ENCODE measurements at places on chromosomes 6 and 20. TPM values are rescaled to one million over a fixed set of nuclear protein-coding genes. Genes with fewer than 3 reads are reported as not detected.

GRCh38 chr6:156977527-156978291, 200.5 kb downstream of the ARID1B start:
- peak overlapping the region; percentile 13 for H3K27ac ChIP-seq
- H3K4me3 ChIP-seq: no peak overlapping the region

DNA sequence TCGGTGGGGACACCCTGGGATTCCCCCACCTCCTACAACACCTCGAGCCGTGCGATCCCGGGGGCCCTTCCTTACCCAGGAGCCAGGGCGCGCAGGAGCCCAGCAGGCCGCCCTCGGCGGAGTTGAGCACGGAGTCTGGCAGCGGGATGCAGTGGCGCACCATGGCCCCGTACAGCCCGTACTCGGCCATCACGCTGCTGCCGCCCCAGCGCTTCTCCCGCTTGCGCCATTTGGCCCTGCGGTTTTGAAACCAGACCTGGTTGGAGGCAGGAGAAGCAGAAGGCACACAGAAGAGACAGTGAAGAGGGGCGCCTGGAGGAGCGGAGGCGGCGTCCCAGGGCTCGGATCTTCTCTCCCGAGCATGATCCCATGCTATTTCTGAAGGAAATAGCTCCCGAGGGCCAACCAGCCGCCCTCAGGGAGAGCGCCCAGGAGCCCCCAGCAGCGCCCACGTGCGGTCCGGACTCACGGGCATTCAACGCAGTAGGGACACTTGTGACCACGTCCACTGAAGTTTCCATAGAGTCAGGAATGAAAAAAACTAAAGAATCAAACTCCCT, 4.3 kb downstream of the VSX1 start:
- no peak overlapping the region for H3K27ac ChIP-seq
- H3K4me1 ChIP-seq: no peaks in the 10 kb centered on the region
- peaks cover 92% of the 10 kb centered on the region for H3K27me3 ChIP-seq
- H3K4me3 ChIP-seq: no peak overlapping the region
- no peak for DNase-seq
- no peaks in the 10 kb centered on the region for H3K36me3 ChIP-seq

GRCh38 chr6:13375360-13375878, 47.1 kb upstream of the TBC1D7 start:
- H3K36me3 ChIP-seq: no peaks in the 10 kb centered on the region
- peaks cover 30% of the 10 kb centered on the region for H3K4me1 ChIP-seq
- DNase-seq: no peak
- H3K4me3 ChIP-seq: no peak overlapping the region
- no peak overlapping the region for H3K27ac ChIP-seq
- peaks cover 6% of the 10 kb centered on the region for H3K27me3 ChIP-seq

C20orf202 gene
- total RNA-seq: 0.27 TPM

- H3K4me3 ChIP-seq: no peak overlapping the region
- peak overlapping the region; percentile 90 for H3K27ac ChIP-seq
- H3K4me1 ChIP-seq: peaks cover 58% of the 10 kb centered on the region
Measured at GRCh38 chr6:37242429-37243052, 15.0 kb upstream of the TBC1D22B start.

GOPC gene
- 47.0 TPM for total RNA-seq

DNA sequence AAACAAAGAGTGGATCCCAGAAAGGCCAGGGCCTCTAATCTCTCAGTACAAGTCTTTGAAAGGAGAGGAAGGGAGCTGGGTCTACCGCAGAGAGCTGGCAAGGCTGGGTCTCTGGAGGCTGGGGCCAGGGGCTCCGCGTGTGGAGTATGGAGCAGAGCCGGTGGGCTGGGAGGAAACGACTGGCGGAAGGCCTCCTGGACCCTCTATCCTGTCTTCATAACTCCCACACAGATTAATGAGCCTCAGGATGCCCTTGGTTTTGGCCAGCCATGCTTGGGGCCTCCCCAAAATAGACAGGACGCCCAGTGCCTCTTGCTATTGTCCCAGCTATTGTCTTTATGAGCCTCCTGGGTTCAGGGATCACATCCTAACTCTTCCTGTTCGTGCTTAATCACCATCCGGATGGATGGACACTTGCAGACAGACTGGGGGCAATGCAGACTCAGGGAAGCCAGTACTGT, 306.4 kb downstream of the DHX35 start:
- no peaks in the 10 kb centered on the region for H3K36me3 ChIP-seq
- H3K27me3 ChIP-seq: peaks cover 15% of the 10 kb centered on the region
- DNase-seq: no peak
- H3K4me1 ChIP-seq: peaks cover 8% of the 10 kb centered on the region
- no peak overlapping the region for H3K4me3 ChIP-seq
- no peak overlapping the region for H3K27ac ChIP-seq

DNA sequence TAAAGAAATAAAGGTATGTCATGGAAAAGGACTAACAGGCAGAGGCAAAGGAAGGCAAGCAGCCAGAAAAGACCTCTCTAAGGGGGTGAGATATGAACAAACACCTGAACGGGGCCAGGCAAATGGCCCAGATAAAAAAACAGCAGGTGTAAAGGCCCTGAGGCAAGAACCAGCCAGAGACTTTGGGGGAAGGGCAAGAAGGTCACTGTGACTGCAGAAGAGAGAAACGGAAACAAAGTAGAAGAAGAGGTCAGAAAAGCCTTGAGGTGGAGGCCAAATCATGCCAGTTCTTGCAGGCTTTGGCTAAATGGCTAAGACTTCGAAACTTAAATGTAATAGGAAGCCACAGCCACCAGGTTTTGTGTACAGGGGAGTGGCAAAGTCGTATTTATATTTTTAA, 30.8 kb downstream of the KIF16B start:
- no peaks in the 10 kb centered on the region for H3K4me1 ChIP-seq
- no peak for DNase-seq

NHLRC1 gene
- 1.2 TPM for total RNA-seq

PRL gene
- 0.23 TPM for total RNA-seq

DNA sequence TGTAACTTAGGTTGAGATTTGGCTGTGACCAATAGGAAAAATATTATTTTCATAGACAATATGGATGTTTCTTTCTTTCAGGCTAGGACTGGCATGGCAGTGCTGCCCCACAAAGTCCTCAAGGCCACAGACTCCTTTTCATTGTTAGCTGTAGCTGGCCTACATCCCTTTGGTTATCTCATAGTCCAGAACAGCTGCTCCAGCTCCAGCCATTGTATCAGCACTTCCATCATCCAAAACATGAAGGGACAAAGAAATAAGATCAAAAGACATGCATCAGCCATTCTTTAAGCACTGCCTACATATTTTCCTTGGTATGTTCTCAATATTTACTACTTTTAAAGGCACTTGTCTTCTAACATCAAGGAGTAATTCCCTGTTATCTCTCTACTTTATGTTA, 73.0 kb downstream of the ZDHHC14 start:
- no peaks in the 10 kb centered on the region for H3K27me3 ChIP-seq
- H3K36me3 ChIP-seq: peaks cover 5% of the 10 kb centered on the region
- H3K27ac ChIP-seq: no peak overlapping the region
- H3K4me3 ChIP-seq: no peak overlapping the region

NUP43 gene
- total RNA-seq: 38.8 TPM

AKIRIN2 gene
- 84.1 TPM for total RNA-seq

TREM1 gene
- 0.34 TPM for total RNA-seq

GRCh38 chr6:158900663-158901312, 81.6 kb upstream of the EZR start:
- no peak overlapping the region for H3K4me3 ChIP-seq
- H3K4me1 ChIP-seq: peaks cover 23% of the 10 kb centered on the region
- DNase-seq: no peak

HSPA1L gene
- 1.7 TPM for total RNA-seq

DNA sequence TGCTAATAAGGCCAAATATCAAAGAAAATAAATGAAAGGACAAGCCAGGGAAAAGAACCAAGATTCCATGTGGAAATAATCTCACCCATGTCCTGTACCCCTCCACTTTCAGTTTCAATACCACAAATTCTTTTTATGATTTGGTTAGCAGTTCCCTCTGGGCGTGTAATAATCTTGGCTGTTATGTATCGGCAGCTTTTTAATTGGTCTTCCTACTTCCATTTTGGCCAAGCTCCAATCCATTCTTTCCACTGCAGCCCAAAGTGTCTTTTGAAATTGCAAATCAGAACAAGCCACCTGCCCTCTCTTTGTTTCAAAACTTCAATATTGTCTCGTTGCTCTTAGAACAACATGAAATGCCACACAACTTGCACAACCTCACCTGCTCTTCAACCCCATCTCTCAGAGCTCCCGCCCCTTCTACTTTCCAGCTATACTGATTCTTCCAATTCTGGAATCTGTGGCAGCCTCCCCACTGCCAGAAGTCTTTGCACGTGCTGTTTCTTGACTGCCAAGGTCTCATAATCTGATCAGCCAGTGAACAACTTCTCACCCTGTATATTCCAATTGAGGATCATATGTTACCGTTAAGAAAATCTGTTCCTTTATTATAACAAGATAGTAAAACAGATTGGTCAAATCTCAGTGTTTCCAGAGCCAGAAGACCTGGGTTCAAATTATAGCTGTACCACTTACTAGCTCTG, 354.5 kb downstream of the CBLN4 start:
- no peak for DNase-seq
- no peaks in the 10 kb centered on the region for H3K36me3 ChIP-seq
- H3K27me3 ChIP-seq: no peaks in the 10 kb centered on the region
- no peaks in the 10 kb centered on the region for H3K4me1 ChIP-seq

DNA sequence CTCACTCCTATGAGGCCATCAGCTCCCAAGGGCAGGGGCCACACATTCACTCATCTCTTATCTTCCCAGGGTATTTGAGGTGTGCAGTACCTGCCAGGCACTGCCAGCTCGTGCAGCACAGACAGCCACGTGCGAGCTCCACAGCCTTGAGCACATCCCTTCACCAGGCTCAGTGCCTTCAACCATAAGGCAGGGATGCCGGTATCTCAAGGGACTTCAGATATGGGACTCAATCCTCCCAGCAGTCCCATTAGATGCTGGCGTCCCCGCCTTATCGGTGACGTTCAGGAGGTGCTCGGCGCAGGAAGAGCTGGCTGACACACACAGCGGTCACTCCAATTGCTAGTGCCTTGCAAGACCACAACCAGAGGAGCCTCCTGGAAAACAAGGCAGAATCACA, 47.0 kb downstream of the EZR start:
- no peak for DNase-seq
- H3K36me3 ChIP-seq: peaks cover 72% of the 10 kb centered on the region
- H3K27me3 ChIP-seq: no peaks in the 10 kb centered on the region
- H3K4me1 ChIP-seq: peaks cover 1% of the 10 kb centered on the region
